Activated naive CD4-positive, alpha-beta T cell (primary cell): ENCODE measurements at places on chromosomes 2 and 18.

- no peak for DNase-seq
Observed at GRCh38 chr18:55141318-55141717, 182.1 kb upstream of the CCDC68 start.

DNA sequence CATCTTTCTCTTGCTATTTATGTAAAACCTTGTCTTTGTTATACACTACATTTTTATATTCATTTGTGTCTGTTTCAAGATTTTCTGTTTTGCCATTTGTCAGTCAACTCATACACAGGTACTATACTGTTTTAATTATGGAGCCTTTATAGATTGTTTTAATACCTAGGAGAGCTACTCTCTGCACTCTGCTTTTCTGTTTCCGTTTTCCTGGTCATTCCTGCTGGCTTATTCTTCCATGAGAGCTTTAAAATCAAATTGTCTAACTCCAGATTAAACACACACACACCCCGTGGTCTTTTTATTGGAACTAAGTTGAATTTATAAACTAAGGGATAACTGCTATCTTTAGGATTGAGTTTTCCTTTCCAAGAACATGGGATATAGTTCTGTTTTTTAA lies 161.2 kb downstream of the RTN4 start:
- no peak for DNase-seq

- DNase-seq: no peak
Observed at GRCh38 chr2:74149247-74149525, 1.5 kb upstream of the BOLA3 start.

GRCh38 chr18:21831413-21831831 lies 90.8 kb downstream of the MIB1 start:
- no peak for DNase-seq

DNA sequence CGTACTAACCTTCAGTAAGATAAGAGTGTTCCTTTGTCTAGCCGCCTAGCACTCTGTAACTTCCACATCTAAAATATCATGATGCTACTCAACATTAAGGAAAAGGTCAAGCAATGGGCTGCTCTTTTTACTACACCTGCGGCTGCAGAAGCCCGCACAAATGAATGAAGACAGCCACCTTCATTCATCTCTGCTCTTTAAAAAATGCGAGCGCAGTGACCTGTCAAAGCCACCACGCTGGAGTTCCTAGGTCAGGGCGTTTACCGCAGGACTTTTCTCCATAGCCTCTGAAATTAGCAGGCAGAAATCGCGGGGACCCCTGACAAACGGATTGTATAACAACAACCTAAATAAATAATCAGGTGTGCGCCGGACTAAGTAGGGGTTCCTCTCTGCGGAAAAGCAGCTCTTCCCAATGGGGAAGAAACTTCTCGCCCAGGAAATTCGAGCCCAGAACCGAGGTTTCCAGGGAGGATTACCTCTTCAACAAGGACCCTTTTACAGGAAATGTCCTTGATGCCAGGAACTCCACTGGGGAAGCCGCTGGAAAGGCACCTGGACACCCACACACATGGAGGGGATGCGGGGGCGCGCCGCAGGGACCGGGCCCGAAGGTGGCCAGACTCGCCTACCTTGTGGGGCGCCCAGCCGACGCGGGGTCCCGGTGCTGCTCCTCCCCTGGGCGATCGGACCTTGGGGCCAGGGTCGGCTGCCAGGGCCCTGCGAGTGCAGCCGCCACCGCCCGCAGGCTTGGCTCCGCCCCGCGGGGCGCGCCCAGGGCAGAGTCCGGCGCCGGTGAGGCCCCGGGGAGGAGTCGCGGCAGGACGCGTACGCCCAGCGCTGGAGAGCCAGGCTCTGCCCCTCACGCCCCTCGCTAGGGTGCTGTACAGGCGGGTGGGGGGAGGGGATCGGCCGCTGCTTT lies at the start of gene CCDC68:
Gene CCDC68 (minus strand): TSS at position 758 of the 922 bp plus-strand sequence. CDS start 16,670 bp downstream, outside the sequence.
- no peak for DNase-seq

DNA sequence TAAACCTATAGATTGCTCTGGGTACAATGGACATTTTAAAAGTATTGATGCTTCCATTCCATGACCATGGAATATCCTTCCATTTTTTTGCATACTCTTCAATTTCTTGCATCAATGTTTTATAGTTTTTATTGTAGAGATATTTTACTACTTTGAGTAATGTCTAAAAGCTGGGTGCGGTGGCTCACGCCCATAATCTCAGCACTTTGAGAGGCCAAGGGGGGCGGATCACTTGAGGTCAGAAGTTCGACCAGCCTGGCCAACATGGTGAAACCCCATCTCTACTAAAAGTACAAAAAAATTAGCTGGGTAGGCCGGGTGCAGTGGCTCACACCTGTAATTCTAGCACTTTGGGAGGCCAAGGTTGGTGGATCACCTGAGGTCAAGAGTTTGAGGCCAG lies 88.5 kb downstream of the TLK1 start:
- no peak for DNase-seq

DNA sequence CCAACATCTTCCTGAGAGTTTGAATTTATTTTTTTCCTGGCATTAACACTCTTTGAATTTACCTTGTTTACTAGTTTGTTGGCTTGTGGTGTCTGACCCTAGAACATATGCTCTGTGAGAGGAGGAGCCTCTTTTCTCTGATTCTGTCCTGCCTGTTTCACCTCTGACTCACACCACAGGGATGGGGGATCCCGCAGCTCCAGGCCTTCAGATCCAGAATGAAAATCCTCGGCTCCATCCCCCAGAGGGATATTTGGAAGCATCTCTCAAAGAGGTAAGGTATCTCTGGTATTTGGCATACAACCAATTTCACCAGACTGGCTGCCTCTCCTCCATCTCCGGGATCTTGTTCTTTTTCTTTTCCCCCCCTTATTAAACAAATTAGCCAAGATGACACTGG lies 104.7 kb downstream of the GPR39 start:
- DNase-seq: no peak

GRCh38 chr2:169438466-169439072 lies 40.7 kb upstream of the BBS5 start:
- no peak for DNase-seq

- no peak for DNase-seq
Observed at GRCh38 chr18:61823595-61823994, 69.2 kb downstream of the RNF152 start.

DNA sequence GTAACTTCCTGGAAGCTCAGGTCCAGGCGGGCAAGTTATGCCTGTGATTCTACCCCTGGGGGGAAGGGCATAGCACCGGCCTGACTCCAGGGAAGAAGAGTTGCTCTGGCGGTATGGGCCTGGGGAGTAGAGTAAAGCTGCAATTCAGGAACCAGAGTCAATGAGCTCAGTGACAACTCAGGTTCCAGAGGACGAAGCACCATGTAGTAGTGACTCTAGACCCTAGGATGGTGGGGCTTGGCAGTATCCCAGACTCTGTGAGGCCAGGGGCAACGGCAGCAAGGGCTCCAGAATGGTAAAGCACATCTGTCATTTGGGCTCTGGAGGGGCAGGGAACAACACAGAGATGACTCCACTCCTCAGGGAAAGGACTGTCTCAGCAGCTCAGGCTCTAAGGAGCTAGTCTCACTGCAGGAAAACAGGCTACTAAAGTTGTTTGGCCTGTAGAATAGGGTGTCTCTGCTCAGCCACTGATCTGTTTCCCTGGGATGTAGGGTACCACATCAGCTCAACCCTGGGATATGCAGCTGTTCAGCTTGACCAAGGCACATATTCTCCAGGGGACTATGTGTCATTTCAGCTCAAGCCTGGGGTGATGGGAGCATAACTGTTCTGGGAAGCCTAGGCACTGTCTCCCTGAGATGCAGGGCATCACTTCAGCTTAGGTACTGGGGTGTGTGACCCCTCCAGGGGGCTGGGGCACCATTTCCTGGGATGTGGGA lies 36.2 kb upstream of the RHOB start:
- DNase-seq: no peak

DNA sequence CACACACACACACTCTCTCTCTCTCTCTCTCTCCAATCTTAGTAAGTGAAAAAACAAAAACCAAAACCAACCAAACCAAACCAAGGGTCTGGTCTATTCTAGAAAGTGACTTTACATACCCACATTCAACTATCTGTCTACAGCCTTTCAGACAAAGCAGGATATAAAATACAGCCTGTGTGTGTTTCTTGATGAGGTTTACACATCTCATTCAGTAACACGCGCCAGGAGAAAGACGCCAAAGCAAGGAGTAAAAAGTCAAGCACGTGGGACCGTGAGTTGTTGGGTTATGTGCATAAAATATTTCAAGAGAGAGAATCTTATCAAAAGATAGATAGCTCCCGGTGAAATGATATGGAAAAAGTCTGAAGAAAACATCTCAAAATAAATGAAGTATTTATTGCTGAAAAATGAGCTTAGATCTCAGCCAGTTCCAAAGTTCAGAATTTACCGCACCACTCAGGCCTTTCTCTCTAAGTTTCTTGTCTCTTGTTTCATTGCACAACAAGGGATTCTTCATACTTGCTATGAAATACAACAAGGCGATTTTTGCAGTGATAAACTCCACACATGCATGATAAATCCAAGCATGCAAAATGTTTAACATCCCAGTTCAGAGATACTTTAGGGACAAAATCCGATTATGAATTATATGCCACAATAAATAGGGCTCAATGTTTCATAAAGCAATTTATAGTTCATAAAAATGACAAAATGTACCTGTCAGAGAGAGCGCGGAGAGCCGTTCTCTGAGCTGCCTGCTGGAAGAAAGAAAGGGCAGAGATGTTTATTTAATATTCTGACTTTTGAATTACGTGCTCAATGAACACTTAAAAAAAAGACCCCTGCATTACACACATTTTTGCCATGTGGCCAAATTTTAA lies 159.3 kb upstream of the REV1 start:
- DNase-seq: no peak

- no peak for DNase-seq
Observed at GRCh38 chr2:142980246-142981068, 103.0 kb downstream of the KYNU start.

DNA sequence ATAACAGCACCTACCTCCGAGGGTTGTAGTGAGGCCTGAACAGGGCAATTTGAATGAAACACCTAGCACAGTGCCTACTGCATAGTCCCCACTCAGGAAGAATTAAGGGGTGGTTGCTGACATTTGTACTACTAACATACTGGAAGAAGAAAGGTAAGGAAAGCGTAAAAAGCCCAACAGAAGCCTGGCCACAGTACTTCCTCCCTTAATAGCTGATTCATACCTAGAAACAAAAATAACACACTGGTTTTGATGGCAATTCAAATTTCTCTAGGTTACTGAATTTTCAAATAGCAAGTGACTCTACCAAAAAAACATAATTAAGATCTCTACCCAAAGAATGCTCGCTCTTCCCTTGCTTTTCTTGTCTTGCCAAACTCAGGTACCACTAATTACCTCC lies 16.2 kb downstream of the SUCLG1 start:
- DNase-seq: no peak

GRCh38 chr2:177175917-177176668 lies 36.5 kb upstream of the HNRNPA3 start:
- no peak for DNase-seq

DNA sequence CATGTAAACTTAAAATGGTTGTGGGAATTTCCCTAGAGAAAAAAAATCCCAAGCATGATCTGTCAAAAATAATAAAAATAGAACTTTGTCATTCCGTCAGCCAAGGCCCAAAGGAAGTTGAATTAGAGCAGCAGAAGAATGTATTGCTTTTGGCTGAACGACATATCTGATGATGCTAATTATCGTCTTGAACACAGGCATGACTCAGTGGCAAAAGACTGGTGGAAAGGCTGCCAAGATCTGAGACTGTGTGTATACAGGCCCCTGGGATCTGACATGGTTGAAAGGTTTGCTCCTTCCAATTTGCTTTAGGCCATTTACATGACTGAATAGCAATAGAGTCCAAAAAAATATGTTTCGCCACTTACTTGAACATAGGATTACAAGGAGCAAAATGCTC lies 1057.1 kb upstream of the CRIM1 start:
- no peak for DNase-seq

DNA sequence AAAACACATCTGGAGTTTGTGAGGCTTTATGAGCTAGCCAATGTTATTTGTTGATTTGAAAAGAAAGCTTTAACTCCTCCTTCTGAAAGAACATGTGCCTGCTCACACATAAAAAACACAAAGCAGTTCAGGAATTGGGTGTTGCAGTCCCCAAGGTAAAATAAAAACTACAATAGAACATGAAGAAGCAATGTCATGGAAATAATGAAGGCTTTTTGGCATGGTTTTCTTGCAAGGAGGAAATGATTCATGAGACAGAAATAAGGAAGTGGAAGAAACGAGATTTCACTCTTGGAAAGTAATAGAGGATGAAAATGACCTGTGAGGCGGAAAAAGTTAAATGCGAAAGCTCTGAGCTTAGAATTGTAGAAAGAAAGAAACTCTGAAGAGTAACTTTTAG lies 81.1 kb downstream of the TRIB2 start:
- DNase-seq: no peak

- no peak for DNase-seq
Observed at GRCh38 chr2:40087434-40087833, 308.4 kb upstream of the THUMPD2 start.

GRCh38 chr2:61493523-61493942 lies 22.6 kb upstream of the USP34 start:
- no peak for DNase-seq

DNA sequence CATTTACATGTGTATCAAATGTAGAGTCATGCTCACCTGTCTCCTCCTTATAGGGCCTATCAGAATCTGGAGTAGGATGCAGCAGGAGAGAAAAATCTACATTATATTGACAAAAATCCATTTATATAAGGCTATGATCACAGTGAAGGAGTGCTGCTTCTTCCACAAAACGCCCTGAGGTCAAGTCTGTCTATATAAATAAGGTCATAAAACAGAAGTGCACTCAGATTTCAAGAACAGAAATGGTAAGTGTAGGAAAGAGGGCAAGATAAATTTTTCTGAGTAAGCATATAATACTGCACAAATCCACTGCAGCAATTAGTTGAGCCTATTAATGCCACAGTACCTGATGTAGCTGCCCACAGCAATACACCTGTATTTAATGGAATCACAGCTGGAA lies 51.8 kb downstream of the COL5A2 start:
- DNase-seq: no peak

DNA sequence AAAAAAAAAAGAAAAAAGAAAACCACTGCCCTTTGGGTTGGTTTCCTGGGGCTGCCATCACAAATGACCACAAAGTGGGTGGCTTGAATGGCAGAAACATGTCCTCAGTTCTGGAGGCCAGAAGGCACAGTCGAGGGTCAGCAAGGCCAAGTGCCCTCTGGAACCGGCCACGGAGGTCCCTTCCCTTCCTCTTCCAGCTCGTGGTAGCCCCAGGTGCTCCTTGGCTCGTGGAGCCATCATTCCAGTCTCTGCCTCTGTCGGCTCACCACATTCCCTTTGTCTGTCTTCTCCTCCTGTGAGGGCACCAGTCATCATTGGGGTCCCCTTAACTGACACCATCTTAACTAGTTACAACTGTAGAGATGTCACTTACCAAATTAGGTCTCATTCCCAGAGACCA lies 8.5 kb upstream of the NFATC1 start:
- no peak for DNase-seq
